ENCODE measurements at places on chromosomes 4 and X.

DNA sequence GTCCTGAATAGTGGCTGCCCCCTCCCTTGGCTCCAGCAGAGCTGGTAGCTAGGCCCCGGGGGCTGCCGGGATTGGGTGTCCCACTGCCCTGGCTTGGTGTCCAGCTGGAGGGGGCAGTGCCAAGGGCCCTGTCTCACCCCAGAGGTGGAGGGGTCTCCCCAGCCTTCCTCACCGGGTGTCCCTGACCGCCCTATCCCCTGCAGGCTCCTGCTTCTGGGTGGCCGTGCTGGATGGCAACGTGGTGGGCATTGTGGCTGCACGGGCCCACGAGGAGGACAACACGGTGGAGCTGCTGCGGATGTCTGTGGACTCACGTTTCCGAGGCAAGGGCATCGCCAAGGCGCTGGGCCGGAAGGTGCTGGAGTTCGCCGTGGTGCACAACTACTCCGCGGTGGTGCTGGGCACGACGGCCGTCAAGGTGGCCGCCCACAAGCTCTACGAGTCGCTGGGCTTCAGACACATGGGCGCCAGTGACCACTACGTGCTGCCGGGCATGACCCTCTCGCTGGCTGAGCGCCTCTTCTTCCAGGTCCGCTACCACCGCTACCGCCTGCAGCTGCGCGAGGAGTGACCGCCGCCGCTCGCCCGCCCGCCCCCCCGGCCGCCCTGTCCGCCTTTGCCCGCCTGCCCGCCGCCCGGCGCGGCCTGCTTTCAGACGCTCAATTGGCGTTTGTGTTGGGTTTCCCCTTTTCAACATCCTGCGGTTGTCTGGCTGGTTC lies 4.6 kb downstream of the NAT8L start:
- DNase-seq: no peak

GRCh38 chrX:131894995-131895394 lies 128.1 kb upstream of the STK26 start:
- no peak for DNase-seq

DNA sequence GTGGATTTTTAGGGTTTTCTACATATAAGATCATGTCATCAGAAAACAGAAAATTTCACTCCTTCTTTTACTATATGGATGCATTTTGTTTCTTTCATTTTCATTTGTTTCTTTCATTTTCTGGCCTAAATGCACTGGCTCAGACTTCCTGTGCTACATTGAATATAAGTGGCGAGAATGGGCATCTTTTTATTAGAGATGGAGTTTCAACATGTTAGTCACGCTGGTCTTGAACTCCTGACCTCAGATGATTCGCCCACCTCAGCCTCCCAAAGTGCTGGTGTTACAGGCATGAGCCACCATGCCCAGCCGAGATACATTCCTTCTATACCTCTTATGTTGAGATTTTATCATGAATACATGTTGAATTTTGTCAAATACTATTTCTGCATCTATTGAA lies 61.8 kb downstream of the BRWD3 start:
- no peak for DNase-seq

DNA sequence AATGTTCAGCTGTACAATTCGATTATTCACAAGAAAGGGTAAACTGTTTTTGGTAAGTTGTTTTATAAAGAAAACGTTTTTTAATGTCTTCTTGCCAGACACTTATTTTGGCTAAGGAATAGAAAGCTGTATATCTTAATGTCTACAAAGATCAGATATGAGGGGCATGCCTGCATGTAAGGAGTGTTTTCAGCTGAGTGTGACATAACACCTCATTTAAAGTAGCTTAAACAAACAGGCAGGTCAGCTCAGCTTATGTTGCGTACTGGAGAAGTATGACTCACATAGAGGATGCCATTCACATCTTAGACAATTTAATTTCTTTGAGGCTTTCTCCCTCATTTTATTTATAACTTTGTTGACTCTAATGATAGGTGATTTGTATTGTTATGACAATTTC lies 30.4 kb downstream of the LAMTOR3 start:
- no peak for DNase-seq

DNA sequence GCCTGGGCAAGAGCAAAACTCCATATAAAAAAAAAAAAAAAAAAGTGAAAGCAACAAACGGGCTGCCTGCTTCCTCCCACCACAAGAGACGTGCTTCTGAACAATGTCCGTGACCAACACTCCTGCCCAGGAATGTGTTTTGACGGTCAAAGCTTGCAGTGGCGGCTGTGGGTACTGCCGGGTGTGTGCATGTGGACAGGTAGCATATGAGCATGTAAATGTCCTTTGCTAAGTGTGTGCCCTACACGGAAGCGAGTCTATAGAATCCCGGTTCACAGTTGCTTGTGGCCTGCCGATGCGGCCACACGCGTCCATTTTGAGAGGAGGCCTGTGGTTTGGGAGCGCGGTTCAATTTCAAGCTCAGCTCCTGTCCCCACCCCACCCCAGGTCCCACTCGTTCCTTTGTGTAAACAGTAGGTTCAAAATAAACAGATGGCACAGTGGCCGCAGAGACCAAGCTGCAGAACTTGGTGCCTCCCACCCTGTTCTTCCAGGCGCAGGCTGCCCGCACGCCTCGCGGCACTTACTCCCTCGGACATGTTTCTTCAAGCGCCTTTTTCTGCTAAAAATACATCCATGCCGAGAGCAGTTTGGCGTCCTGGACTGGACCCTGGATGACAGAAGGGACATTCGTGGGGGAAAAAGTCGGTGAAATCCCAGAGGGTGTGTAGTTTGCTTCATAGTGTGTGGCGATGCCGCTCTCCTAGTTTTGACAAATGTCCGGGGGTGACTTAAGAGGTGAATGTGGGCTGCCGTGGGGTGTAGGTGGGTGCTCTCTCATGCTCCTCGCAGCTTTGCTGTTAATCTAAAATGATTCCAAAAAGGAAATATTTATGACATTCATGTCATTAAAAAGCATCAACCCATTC lies 11.5 kb upstream of the NKX1-1 start:
- no peak for DNase-seq

GRCh38 chr4:177408023-177408422 lies 34.2 kb downstream of the AGA start:
- DNase-seq: no peak

- DNase-seq: no peak
Observed at GRCh38 chrX:15158736-15159406, 111.0 kb downstream of the ASB9 start.

GRCh38 chr4:188061083-188061482 lies 48.3 kb downstream of the TRIML2 start:
- no peak for DNase-seq

- peak; percentile 30 for DNase-seq
Observed at GRCh38 chr4:8440492-8441311, at the start of the genes ACOX3 and TRMT44. Gene ACOX3 (minus strand): TSS chr4:8440723. CDS start chr4:8416521, 24,202 bp downstream. Gene TRMT44 (plus strand): TSS chr4:8440777. CDS start chr4:8440823, 46 bp downstream.

DNA sequence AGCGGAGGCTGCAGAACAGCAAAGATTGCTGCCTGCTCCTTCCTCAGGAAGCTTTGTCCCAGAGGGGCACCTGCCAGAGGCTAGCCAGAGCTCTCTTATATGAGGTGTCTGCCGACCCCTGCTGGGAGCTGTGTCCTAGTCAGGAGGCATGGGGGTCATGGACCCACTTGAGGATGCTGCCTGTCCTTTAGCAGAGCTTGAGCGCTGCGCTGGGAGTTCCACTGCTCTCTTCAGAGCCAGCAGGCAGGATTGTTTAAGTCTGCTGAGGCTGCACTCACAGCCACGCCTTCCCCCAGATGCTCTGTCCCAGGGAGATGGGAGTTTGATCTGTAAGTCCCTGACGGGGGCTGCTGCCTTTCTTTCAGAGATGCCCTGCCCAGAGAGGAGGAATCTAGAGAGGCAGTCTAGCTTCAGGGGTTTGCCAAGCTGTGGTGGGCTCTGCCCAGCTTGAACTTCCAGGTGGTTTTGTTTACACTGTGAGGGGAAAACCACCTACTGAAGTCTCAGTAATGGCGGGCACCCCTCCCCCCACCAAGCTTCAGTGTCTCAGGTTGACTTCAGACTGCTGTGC lies 10.9 kb downstream of the DCK start:
- no peak for DNase-seq

DNA sequence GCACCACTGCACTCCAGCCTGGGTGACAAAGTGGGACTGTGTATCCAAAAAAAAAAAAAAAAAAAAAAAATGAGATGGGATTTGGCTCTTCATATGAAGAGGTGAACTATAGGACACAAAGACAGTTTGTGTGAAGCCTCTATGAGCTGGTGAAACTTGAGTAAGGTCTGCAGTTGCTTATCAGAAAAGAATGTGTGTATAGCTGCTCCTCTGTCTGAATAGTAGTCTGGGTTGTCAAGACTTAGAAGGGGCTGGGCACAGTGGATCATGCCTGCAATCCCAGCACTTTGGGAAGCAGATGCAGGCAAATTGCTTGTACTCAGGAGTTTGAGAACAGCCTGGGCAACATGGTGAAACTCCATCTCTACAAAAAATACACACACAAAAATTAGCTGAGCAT lies 82.8 kb downstream of the ARSF start:
- DNase-seq: no peak

- DNase-seq: no peak
Observed at GRCh38 chr4:183078634-183079033, 20.4 kb upstream of the WWC2 start.

DNA sequence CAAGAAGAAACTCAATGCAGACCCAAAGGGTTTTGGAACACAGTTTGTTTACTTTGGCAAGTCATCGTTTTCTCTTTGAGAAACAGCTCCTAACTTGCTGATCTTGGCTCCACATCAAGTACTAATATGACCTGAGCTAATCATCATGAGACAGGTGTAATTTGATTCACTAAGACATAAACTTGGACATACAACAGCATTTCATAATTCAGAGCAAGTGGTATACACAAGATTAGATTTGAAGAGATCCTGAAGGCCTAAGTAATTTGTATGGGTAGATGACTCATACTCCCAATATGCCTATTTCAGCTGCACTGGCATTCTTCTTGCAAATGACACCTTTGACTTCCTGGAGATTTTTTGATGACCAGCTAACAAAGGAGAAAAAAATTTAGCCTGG lies 1521.7 kb downstream of the RPA4 start:
- DNase-seq: peak; percentile 2

- DNase-seq: no peak
Observed at GRCh38 chr4:80873571-80873970, 156.9 kb upstream of the BMP3 start.

DNA sequence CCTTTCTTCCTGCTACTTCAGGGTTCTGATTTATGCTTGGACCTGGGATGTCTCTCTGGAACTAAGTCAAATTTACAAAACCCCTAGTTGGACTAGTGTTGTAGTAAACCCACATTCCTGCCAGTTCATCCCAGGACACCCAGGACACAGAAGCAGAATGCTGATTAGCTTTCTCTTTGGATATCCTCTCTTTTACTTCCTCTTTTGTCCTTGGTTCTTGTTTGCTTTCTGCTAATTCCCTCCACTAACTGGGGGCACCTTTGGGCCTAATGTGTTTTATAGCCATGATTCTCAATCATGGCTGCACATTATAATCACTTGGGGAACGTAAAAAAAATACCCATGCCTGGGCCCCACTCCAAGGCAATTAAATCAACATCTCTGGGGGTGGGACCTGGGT lies 42.5 kb downstream of the LANCL3 start:
- no peak for DNase-seq

DNA sequence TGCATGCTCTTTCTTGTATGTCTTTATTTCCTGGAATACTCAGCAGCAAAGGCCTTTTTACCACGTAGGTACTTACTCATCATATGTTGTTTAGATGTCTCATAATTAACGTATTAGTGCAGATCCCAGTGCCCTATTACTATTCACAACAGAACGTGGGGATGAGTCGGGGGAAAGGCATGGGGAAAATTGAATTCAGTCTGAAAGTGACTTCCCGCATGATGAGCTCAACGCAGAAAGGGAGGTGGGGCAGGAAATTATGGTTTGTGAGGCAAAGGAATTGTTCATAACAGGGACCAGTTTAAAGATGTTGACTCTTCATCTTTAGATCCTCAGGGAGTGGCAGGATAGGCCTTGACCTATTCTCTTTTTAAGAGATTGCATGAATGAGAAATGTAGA lies 2.0 kb upstream of the TMPRSS11D start:
- no peak for DNase-seq

DNA sequence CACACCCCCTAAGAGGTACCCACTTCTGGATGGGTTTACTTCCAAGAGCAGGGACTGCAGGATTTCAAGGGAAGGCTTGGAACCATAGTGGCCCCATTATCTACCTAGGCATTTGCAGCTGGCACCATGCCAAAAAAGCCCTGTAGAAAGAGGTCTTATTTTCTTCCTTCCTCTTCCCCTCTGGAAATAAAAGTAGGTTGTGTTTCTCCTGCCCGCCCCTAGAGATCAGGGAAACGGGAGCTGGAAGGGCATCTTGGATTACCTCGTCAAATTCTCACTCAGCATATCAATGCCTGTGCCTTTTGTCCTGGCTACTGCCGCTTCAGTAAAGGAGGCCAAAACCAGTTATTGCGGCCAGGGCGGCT lies 1.6 kb downstream of the SCD5 start:
- no peak for DNase-seq

GRCh38 chr4:19455850-19456602 lies 795.7 kb upstream of the SLIT2 start:
- no peak for DNase-seq

DNA sequence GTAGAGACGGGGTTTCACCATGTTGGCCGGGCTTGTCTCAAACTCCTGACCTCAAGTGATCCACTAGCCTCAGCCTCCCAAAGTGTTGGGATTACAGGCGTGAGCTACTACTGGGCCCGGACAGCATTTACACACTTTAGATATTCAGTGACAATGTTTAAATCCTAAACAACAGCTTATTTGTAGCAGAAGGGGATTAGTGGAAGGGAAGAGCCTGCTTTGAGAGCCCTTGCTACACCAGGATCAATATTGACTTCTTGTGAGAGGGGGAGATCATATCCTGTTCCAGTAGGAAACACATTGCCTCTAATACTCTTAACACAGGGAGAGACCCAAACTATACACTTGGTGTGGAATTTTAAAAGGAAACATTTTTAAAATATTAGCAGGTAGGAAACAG lies 7.1 kb downstream of the MGST2 start:
- no peak for DNase-seq

GRCh38 chrX:31461266-31461665 lies 389.4 kb upstream of the FTHL17 start:
- DNase-seq: no peak

DNA sequence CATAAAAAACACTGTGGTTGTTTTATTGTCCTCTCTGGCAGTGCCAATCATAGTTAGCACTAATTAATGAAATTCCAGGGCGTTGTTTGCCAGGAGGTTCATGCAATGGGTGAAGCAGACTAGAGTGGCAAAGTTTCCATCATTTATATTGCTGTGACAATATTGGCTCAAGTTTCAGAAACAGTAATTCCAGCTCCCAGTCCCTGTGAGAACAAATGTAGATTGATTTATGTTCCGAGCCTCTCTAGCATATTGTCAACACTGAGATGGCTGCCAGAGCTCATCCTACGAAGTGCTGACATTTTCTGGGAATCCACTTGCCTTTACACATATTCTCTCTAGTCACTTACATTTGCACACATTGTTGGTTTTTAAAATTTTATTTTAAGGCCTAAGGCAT lies 440.0 kb upstream of the IGFBP7 start:
- DNase-seq: no peak

DNA sequence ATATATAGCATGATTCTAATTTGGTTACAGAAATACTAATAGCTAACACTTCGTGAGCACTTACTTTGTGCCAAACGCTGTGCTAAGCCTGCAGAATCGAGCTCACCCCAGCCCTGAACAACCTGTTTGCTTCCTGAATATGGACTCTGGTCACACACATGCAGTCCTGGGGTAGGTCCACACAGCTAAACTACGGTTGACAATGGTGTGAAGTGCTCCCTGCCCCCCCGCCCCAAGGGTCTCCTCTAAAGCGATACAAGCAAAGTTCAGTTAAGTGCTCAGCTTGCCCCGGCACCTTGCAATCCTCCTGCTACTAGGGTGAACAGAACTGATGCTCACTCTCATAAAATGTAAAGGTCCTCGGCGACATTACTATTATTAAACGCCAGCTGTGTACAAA lies 879 bp downstream of the FOXP3 start:
- DNase-seq: no peak

GRCh38 chrX:65545456-65545855 lies 10.9 kb upstream of the LAS1L start:
- DNase-seq: no peak
